NCI-H748 treated with DMSO at 0.1 percent for 48 hours (cell line): ENCODE measurements at places on chromosomes 3 and 15.

- DNase-seq: no peak
Measured at GRCh38 chr3:63988943-63989342, 34.4 kb downstream of the PSMD6 start.

- no peak for DNase-seq
Measured at GRCh38 chr3:17030956-17031652, 146.3 kb downstream of the PLCL2 start.

- no peak for DNase-seq
Measured at GRCh38 chr3:193922034-193922774, 213.7 kb upstream of the HES1 start.

DNA sequence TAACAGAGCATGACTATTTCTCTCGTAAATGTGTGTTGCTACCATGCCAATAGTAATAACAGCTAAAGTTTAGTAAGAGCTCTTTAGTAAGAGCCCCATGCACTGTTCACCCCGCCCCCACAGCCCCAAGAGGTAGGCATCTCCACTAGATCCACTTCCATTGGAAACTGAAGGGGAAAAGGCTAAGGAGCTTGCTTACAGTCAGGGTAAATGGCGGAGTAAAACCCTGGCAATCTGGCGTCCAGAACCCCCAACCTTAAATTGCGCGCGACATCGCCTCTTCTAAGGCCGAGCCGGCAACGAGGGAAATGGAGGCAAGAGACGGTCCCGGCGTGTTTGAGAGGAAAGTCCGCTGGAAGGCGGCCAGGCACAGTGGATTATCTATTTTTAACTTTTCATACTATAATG lies 654 bp upstream of the C3orf38 start:
- DNase-seq: no peak

DNA sequence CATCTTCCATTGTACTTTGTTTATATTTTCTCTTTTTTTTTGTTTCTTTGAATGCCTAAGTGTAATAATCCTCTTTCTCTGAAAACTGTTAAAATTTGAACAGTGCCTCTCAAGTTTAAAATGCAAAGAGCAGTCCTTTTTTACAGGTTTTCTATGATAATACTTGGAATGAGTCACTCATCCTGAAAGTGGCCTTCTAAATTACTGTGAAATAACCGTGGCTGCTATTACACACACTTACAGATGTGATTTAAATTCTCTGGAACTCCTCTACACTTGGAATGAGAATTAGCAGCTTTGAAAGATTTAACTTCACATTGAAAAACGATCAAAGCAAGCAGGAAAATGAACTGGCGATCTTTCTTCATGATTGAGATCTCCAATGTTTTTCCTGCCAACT lies 105.9 kb downstream of the ROBO1 start:
- no peak for DNase-seq

- DNase-seq: no peak
Measured at GRCh38 chr3:61134532-61134931, 116.7 kb downstream of the FHIT start.

GRCh38 chr15:29570121-29570947 lies 251.9 kb downstream of the TJP1 start:
- no peak for DNase-seq

DNA sequence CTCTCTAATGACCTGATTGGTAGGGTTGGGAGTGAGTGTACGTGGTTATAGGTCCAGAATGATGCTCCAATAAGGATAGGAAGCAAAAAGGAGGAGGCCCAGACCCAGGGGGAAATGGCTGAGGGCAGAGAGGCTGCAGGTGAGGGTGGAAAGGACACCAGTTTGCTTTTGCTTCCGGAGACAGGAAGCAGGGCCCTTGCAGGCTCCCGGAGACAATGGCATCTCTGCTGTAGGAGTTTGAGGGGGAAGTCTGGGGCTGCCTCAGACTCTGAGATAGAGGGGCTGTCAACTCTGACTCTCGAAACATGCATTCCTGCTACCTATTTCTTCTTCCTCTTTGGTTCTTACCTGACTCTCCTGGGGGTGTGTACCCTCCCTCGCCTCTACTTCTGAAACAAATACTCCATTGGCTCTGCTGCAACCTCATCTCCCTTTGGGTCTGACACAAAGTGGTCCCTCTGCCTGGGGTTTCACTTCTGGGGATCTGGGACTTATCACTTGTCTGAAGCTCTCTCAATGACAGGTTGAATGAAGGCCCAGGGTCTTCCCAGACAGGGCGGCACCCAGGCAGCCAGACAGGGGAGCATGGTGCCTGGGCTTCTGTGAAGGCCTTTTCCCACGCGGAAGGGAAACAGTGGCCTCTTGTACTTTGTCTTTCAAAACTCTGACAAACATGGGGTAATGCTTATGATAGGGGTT lies 61.5 kb downstream of the CHRD start:
- no peak for DNase-seq

- DNase-seq: no peak
Measured at GRCh38 chr15:62896380-62896866, 146.1 kb upstream of the TPM1 start.

GRCh38 chr3:59839283-59839682 lies 789.5 kb upstream of the CFAP20DC start:
- DNase-seq: no peak

GRCh38 chr3:171101982-171102641 lies 75.6 kb upstream of the SLC2A2 start:
- DNase-seq: no peak

GRCh38 chr3:151999936-152000335 lies 126.5 kb downstream of the SUCNR1 start:
- no peak for DNase-seq
